T-helper 2 cell (primary cell): ENCODE measurements at places on chromosomes 12 and 14.
A peak's percentile ranks its signal among the peaks of the same experiment; 100 is the strongest.

DNA sequence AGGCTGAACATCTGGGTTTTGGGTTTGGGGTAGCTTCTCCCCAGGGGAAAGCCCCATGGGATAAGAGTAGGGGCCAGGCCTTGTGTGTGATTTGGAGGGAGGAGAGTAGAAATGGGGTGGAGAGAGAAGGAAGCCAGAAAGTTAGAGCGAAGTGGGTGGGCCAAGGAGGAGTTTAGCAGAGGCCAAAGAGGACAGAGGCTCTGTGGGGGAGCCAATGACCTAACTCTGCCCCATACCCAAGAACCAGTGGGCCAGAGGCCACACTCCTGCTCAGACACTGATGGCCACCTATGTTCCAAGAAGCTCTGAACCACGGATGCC is 9.3 kb downstream of the ZNF385A start:
- DNase-seq = no peak

GRCh38 chr12:48977290-48978281 is 536 bp upstream of the WNT1 start:
- peak; percentile 78 for DNase-seq

DNA sequence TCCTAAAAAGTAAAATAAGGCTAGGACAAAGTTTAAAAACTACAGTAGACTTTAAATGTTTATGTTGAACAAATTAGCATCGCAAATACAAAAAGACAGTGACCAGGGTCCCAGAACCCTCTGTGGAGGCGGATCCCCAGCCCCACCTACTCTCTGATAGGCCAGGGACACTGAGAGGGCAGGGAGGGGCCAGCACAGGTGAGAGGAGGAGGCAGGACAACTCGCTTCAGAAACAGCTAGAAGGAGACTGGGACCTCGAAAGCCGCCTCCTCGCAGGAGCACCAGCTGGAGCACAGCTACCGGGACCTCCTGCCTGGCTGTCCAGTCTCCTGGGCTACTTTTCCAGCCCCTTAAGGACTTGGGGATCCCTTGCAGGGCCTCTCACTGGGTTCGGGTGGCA is 992 bp downstream of the DNAH10 start:
- DNase-seq = no peak

GRCh38 chr14:38105106-38105702 is 102.5 kb upstream of the SSTR1 start:
- DNase-seq = no peak

GRCh38 chr14:91372671-91373495 is 44.7 kb downstream of the CCDC88C start:
- peak; percentile 81 for DNase-seq

DNA sequence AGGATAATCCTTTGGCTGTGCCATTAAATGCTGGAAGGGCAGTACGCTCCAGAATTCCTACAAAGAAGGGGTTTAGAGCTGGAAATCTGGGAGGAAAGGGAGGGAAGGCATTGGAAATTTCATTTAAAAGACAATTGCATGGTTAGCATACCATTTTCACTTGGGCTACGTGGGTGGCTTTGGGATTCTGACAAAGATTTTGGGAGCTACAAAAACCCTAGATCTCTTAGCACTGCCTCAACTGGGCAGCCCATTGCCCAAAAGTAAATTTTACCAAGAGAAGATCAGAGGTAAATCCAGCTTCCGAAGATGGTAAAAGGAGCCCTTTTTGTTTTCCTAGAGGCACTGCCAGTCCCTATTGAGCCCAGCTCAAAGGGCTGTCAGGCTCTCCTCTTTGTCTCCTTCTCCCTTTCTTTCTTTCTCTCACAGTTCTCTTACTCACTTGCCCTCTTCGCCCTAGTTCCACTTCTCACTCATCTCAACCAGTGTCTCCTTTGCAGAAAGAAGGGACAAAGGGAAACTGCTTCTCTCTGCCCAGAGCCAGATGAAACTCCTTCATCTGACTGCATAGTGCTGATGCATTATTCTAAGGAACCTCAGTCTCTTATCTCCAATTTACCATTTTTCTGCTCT is 125.4 kb upstream of the PLEKHA5 start:
- DNase-seq = no peak

DNA sequence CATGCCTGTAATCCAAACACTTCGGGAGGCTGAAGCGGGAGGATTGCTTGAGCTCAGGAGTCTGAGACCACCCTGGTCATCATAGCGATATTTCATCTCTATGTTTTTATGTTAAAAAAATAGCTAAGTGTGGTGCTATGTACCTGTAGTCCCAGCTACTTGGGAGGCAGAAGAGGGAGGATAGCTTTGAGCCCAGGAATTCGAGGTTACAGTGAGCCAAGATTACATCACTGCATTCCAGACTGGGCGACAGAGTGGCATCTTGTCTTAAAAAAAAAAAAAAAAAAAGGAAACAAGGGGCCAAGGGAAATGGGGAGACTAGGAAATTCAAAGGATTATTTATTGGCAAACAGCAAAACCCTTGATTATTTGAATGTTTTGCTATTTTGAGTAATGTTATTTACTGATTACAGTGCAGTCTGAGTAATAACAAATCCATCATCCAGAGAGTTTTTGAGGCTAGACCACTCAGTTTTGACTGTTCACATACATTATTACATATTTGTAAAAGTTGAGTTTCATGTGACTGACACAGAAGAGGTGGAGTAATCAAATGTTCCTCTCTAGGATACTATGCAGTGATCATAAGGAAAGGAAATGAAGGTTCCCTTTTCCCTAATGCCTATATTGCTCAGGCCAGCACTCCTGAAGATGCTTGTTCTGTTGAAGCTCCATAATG is 40.8 kb downstream of the PRKCH start:
- no peak for DNase-seq

- no peak for DNase-seq
Observed at GRCh38 chr12:47824635-47825034, 4.9 kb upstream of the HDAC7 start.

DNA sequence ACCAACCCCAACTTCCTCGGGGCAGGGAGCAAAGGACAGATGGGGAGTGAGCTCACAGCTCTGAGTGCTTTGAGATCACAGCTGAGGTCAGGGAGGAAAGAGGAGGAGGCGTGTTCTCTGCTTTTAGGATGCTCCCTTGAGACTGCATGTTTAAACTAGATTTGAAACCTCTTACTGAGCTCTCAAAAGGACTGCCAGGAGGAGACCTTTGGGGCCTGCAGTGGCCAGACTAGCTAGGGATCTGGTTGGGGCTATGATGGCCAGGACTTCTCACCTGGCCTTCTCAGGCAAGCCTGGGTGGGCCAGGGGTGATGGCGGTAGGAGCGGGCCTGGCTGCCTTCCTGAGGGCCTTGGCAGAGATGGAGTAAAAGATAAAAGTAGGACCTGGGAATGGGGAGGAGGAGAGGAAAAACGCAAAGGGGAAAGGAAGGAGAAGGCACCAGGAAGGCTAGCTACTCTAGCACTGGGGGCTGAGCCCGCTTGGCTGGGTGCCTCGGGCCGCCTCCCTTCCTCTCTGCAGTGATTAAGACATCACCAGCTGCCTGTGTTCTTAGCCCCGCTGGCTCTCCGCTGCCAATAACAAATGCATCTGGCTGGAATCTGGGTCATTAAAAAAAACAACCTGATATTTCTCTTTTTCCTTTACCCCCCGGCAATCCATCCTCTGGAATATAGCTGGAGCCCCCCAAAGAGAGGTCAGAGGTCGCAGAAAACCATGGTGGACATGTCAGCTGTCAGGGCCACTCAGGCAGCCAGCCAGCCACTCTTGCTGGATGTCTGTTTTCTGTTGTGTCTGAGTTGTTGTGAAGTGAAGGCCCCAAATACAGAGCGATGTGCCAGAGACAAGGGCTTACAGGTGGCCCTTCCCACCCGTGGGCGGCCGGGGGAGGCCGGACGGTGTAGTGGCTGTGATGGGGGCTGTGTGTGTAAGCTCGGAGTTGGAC is 141.3 kb downstream of the TSPAN9 start:
- DNase-seq = no peak

- no peak for DNase-seq
Observed at GRCh38 chr12:110262442-110263388, 18.3 kb upstream of the ATP2A2 start.
